ENCODE measurements at places on chromosomes 5 and 9.

GRCh38 chr9:77063645-77064285 lies 44.3 kb downstream of the FOXB2 start:
- no peak for DNase-seq

DNA sequence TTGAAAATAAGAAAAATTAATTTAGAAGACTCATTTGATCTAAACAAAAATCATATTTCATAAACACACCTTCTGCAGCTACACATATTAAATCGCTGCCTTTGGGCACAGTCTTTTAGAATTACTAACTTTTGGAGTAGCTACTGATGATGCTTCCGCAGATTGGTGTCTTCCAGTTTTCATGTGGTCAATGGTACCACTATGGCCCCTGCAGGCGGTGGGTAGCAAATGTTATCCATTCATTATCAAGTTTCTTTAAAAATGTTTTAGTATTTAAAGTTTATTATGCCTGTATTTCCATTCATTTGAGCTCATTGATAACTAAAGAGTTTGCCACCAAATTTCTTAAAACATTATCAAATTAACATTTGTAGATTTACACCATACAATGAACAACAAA lies 122.9 kb upstream of the GRAMD2B start:
- DNase-seq = no peak

GRCh38 chr5:159913501-159913900 lies 2.8 kb upstream of the ADRA1B start:
- DNase-seq = no peak

DNA sequence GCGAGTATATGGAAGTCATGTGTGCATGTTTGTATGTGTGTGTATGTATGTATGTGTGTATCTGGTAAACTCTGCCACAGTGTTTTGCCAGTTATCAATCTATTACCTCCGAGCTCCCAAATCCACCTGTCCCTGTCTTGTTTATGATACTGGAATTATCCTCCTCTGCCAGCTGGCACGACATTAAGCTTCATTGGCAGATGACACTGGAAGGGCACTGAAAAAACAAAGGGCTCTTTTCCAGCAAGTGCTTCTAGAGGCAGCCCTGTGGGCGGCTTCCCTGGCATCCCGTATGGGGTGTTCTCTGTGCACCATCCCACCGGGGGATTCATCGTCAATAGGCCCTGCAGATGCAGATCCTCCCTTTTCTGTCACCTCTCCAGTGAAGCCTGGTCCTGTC lies 221.5 kb downstream of the MSX2 start:
- no peak for DNase-seq

- DNase-seq = no peak
These were observed 268.3 kb upstream of the WWC1 start for GRCh38 chr5:168023191-168023590.

DNA sequence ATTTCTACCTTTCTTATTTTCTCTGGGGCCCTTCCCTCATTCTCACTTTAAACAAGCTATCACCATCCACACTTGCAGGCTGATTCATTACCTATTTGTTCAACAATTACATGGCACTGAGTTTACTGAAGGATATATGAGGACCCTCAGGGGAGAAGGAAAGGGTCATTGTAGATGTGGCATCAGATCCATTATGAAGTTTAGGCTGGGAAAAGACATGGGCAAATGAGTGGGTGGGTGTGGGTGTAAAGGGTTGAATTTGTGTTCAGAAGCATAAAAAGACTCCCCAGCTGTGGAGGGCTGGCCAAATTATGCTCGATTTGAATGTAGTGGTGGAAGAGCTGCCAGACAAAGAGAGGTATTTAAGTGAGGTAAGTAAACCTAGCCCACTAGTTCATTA lies 55.9 kb upstream of the MTAP start:
- no peak for DNase-seq

All from activated CD4-positive, alpha-beta T cell treated with anti-CD3 and anti-CD28 coated beads for 48 hours (primary cell).